8988T (cell line): ENCODE measurements at places on chromosomes 12 and 14.

DNA sequence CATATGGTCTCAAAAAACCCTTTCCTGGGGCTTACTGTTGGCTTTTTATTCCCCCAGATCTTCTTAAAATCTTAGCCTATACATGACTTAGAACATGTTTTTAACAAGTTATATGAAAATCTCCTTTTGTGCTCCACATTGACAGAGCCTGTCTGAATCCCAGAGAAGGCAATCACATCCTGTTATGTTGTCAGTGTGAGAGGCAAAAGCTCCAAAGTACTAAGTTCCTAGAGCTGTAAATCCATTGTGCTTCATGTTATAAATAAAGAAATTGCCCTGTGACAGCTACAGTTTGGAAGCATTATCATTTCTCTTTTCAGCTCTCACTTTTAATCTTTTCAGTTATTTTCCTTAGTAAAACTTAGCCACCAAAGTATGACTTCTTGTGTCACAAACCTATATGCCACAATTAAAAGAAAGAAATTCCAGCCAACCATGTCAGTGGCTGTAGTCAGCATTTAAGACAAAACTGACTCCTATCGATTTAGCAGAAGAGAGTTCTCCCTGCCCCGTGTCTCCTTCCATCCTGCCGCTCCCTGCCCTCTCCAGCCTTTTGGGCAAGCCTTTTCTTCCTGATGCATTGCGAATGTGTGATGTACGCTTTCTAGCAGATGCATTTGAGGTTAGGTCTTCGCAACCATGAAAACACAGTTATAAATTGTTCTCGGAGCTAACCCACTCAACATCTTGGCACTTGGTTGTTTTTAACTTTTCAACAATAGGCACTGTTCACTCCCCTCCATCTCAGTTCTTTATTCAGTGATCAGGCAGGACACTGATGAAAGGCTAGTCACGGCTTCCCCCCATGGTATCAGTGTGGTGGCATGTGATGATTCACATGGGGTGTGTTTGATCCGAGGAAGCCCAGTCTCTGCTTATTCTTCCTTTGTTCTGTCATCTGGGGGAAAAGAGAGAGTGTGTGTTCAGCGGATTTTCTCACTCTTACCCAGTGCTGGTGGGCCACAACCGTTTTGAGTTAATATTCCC is 143.5 kb downstream of the SSPN start:
- DNase-seq, result peak; percentile 15

GRCh38 chr14:38522724-38523123 is 266.8 kb upstream of the CLEC14A start:
- no peak for DNase-seq

DNA sequence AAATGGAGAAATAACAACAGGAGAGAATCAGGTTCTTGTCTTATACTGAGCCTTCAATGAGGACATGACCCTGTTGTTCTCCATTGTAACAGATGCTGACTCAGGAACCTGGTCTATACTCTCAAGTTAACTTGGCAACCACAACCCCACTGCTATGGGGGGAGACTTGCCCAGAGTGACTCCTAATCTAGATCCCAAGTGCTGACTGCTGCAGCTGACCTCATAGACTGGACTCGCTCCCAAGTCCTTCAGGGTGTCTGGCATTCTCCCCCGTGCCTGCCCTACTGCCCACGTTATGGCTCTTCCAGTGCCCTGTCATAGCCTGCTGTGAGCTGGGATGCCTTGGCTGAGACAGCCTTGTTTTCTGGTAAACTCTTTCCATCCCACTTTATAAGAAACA is 37.1 kb downstream of the NID2 start:
- DNase-seq, result no peak

- DNase-seq, result no peak
These were observed 37.0 kb downstream of the FIGNL2 start for GRCh38 chr12:51811203-51812202.

GRCh38 chr12:128982933-128983332 is 129.7 kb downstream of the GLT1D1 start:
- DNase-seq, result no peak

GRCh38 chr14:104267895-104268294 is 129.5 kb downstream of the KIF26A start:
- DNase-seq, result no peak

DNA sequence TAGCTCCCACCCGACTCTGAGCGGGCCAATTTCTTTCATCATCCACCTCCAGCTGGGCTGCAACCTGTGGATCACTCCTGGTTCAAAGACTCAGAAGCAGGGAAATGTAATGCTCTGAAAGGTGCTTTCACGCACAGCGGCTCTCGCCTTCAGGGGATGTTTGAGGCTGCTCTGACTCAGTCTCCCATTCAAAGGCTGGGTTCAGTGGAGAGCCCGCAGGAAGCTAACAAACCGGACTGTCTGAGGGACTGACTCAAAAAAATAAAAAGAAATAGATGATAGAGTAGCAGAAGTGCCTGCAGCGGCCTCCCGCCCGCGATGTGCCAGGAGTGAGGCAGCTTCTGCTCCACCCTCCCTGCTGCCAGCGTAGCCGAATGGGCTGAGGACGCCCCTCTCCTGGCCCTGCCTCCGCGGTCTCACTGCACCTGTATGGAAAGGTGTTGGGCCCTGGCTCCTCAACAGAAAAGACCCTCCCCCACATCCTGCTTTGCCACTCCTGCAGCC is 98.0 kb downstream of the GCH1 start:
- DNase-seq, result no peak

DNA sequence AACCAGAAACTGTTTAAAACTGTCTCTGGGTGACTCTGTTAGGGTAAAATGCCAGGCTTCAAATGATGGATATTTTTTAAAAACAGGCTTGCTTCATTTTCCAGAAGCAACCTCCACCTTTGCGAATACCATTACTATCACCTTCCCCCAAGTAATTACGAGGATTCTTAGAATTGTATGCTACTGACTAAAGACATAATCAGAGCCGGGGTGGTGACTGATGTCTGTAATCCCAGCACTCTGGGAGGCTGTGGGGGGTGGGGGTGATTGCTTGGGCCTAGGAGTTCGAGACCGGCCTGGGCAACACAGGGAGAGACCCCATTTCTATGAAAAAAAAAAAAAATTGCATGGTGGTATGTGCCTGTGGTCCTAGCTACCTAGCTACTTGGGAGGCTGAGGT is 38.3 kb downstream of the FGD6 start:
- no peak for DNase-seq

- peak; percentile 20 for DNase-seq
These were observed 627 bp downstream of the CPM start for GRCh38 chr12:68932128-68932960.

DNA sequence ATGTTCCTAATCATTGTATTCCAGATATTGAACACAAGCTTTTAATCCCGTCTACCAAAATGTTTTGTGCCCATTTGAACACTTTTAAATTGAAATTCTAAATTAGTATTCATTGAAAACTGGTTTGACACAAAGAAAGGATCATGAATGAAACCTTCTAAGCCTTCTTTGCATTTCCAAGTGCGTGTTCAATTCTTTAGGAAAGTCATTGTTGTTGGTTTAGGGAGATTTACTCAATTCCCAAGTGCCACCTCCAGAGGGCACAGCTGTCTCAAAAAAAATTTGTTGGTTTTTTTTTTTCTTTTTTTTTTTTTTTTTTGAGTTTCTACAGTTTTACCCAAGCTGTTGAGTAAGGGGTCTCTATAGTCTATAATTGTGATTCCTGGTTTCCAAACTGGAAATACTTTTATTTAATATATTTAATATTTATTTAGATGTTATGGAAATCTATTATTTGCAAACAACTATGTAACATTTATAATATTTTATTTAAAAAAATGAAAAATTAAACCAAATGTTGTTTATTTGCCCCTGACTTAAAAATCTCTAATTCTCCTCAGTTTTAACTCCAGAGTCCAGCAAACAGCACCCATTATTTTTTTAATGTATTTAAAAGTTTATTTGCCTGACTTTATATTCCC is 79.9 kb downstream of the NEDD1 start:
- DNase-seq, result peak; percentile 17

- peak; percentile 34 for DNase-seq
These were observed 50.2 kb downstream of the RAB35 start for GRCh38 chr12:120066341-120066740.

DNA sequence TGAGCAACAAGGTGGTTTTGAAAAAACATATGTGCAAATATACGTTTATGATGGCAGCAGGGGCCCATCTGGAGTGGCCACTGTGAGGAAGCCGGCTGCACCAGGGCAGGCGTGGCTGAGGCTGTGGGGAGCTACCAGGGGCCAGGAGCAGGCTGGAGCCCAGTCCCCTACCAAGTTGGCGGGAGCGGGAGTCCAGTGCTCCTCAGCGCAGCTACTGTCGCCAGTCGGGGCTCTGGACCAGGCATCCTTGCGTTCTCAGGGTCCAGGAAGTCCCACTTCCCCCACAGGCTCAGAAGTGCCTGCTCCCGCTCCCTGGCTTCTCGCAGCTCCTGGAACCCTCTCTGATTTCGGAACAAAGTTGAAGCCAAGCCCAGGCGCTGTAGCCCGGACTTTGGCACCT is 1377.5 kb upstream of the FLRT2 start:
- DNase-seq, result no peak

GRCh38 chr14:71130491-71131179 is 223.4 kb downstream of the PCNX1 start:
- DNase-seq, result no peak

- DNase-seq, result no peak
These were observed 2.3 kb downstream of the MMP14 start for GRCh38 chr14:22838631-22839041.

DNA sequence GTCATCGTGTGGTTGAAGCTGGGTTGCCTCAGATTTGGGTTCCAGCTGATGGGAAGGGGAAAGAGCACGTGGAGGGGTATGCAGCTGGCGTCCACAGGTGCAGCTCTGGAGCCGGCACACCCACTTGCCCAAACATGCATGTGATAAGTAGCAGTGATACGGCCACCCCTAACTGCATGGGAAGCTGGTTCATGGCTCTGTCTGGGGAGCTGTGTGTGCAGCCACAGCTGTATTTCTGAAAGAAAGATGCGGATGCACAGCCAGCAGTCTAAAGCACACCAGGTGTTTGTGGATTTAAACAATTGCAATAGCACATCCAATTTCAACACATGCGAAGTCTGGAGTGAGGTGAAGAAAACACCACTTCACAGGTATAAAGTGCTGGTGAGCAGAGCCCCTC is 181.4 kb downstream of the EFCAB11 start:
- no peak for DNase-seq

DNA sequence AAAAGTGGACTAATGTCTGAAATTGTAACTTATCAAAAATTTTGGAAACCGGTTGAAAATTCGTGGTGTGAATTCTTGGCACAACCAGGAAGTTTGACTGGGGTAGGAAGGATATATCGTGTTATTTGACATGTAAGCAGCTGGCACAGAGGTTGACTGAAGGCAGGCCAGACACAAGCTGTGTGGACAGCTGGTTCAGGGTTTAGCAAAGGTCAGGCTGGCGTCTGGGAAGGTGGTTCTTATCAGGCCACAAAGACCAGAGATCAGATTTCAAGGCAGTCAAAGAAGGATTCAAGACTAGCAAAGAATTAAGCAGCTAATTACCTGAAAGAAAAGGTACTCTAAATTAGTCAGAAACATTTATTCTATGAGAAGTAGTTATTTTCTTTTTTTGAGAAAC is 450.2 kb upstream of the MDGA2 start:
- no peak for DNase-seq

DNA sequence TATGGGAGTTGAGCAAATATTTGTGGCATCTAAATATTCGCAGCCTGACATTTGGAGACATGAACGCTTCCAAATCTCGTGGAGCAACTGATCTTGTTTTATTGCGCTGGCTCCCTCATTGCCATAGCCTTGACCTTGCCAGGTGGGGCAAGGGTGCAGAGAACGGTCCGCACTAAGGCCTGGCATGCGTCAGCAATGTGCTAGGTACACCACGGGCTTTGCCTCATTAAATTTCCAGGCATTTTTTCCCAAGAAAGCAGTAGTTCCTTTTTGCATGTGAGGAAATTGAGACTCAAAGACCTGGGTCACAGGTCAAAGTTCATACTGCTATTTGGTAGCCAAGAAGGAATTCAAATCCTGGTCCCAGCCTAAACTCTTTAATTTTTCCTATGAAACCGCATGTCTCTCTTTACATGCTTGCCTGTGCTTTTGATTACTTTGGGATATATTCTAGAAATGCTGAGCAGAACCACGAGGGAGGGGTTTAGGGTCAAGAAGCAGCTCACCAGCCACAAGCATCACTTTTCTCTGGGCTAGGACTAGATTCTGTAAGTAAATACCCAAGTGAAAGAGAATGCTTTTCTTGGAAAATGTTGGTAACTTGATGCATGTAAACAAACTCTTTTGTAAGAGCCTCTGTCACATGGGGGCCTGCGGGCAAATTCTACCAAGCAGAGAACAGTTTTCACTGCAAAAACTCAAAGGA is 891.6 kb downstream of the VRK1 start:
- no peak for DNase-seq

DNA sequence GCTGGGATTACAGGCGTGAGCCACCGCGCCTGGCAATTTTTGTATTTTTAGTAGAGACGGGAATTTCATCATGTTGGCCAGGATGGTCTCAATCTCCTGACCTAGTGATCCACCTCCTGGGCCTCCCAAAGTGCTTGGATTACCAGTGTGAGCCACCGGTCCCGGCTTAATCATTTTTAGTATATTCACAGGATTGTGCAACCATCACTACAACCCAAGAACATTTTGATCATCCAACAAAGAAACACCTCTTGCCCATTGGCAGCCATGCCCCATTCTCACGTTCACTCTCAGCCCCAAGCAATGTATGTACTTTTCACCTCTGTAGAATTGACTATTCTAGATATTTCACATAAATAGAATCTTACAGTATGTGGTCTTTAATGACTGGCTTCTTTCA is 19.9 kb downstream of the SP1 start:
- no peak for DNase-seq

DNA sequence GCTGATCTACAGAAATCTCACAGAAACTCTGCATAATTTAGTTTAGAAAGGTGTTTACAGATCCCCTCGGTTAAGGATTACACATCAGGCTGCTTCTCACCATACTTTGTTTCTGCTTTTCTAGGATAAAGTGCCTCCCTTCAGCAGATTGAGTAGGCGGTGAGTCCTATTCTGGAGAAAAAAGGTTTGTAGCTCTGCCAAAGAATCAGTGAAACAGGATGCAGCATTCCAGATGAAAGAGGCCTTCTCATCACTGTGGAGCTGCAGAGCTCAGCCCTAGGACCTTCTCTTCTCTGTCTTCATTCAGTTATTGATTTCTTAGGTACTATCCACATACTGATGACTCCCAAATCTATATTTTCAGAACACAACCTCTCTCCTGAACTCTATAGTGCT is 155.5 kb upstream of the KRR1 start:
- DNase-seq, result no peak

- DNase-seq, result no peak
These were observed 442.4 kb upstream of the MGAT4C start for GRCh38 chr12:86698641-86698980.

DNA sequence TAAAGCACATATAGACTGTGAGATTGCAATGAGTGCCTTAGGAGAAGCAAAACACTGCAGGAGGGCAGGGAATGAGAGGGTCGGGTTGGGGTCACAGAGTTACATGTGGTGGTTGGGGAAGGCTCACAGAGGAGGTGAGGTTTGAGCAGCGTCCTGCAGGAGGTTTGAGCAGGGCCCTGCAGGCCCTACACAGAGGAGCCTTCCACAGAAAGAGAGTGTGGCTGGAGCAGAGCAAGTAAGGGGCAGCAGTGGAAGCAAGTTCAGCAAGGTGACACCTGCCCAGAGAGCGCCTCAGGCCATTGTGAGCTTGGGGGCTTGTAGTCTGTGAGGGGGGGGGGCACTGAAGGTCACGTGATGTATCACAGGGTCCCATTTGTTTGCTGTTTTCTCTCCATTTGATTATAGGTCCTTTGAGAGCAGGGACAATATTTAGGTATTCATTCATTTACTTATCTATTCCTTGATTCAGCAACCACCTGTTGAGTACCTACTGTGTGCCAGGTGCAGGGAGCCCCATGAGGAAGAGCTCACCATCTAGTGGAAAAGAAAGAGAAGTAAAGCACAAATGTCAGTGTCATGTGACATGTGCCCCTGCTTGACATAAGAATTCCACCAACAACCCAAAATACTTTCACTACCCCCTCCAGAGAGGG is 56.6 kb downstream of the GALNT16 start:
- no peak for DNase-seq
